ENCODE measurements at places on chromosomes 6 and 20.

DNA sequence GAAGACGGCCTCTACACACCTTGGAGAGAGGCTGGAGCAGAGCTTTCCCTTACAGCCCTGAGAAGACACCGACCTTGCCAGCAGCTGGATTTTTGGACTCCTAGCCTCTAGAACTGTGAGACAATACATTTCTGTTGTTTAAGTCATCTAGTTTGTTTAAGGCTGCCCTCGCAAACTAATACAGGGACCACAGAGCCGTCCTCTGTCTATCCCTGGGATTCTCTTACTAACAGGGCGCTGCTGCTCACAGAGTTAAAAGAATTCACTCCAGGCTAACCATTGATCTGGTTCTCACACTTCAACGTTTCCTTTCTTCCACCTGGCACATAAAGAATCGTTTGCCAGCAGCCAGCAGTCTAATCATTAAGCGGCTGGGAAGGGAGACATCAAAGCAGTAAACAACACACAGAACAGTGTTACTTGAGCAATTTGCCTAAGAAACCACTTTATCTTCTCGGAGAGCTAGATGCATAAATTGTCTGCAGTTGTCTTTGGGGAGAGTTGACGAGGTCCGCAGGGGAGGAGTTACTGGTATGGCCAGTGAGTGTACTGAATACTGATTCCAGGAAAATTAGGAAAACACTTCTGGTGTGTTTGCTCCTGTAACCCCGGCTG, 103.5 kb upstream of the AKAP12 start:
- no peak for DNase-seq

GRCh38 chr20:36917943-36918342, 33.6 kb downstream of the SAMHD1 start:
- no peak for DNase-seq

DNA sequence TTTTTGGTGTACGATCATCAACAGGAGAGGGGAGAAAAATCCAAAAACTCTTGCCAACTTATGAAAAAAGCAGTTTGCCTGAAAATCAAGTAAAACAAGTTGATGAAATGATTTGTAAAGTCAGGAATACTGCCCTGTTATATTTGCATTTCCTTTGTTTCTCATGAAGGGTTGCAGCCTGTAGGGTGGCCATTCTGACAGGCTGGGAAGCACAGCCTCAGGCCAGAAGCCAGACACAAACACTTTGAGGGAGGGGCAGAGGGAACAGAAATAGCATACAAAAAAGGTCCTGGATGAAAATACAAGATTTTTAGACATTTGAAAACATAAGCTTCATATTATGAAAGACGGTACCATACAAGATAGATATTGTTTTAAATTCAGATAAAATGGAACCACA, 109.8 kb downstream of the DTNBP1 start:
- no peak for DNase-seq

DNA sequence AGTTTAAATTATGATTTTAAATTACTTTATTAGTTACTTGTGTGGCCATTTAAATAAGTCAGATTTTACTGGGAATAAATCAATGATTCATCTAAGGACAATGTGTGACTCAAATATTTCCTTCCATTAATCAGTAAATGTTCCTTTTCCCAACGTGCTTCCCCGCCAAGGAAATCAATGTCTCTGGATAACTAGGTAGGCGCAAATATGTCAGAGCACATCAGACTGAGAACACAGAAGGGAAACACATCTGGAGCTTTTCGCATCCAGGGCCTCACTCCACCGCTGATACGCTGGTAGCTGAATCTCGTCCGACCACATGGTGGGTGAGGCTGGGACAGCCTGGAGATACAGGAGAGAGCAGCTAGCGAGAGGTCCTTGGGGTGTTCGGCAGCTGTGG, 56.4 kb upstream of the RPS6KA2 start:
- no peak for DNase-seq

DNA sequence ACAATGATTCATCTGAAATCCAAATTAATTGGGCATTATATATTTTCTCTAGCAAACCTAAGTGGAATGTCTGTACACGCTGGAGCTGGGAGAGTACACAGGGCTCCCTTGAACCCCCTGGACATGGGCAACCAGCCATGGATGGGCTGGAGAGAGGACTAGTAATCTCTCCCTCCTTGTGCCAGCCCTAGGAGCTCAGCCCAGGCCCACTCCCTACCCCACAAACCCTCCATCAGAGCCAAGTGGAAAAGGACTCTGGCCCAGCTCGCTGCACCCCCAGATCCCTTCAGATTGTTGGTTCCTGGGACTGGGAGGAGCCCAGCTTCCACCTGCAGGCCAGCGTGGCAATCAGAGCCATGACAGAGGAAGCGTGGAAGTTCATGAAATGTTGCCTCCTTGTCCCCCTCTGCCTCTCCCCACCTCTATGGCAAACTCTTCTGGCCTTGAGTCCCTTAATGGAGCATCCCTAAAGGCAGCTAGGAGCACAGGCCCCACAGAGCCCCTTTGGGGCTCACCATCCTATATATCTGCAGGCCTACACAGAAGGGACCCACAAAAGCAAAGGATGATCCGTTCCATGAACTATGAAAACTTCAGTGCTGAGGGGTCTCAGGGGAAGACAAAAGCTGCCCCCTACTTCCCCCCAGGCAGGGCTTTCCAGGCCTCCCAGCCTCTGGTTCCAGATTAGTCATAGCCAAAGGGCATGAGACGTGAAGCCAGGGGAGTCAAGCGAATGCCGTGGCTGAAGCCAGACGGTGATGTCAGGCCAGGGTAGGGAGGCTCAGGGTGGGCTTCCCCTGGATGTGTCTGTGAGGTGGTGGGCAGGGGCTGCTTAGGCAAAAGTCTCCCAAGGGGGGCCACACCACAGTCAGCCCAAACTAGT, 126.4 kb upstream of the MAFB start:
- no peak for DNase-seq

DNA sequence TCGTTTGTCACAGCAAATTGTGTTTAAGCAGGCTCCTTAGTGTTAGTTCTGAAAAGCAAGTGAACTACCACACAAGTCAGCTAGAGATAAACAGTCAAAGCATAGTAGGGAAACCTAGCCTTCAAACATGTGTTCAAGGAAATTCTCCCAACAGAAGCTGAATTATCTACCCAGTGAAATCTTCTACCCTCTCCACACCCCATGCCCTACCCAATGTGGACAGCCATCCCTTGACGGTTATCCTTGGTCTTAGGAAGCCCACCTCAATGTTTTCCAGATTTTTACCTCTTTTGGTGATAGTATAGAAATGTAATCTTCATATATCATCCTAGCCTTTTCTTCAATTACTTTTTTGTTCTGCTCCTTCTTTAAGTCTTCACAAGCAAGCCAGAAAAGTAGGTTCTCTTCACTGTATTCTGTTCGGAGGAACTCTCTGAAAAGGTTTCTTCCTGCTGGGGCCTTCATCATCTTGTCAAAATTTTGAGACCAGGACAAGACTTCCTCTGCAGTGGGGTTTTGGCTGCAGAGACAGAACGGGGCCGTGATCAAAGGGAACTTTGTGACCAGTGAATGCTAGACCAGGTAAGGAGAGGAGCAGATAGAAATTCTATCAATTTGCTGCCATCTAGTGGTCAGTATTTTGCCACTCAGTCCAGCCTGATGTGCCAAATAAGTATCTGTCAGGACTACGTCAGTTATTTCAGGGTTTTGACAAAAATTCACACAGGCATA, 21.6 kb upstream of the MTRF1L start:
- DNase-seq: no peak

GRCh38 chr20:57432862-57433491, 41.8 kb downstream of the RBM38 start:
- peak; percentile 83 for DNase-seq

DNA sequence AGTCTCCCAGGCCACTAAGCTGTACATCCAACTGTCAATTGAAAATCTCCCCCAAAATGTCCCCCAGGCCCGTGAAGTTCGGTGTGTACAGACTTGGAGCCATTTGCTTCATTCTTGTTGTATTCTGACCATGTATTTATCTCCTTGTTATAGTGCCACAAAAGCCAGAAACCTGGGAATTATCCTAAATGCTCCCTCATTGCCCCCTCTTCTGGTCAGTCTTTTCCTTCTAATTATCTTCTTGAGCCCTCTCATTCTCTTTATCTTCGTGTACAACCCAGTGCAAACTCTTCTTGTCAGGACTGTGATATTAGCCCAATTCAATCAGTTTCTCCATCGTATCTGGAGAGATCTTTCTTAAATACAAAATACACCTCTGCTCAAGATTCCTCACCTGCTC, 64.7 kb downstream of the RFX6 start:
- no peak for DNase-seq

GRCh38 chr20:49635866-49636265, 67.9 kb upstream of the PTGIS start:
- DNase-seq: no peak

GRCh38 chr6:79605968-79606764, 25.0 kb upstream of the SH3BGRL2 start:
- no peak for DNase-seq

GRCh38 chr20:11266571-11266970, 592.8 kb upstream of the JAG1 start:
- no peak for DNase-seq

GRCh38 chr6:168305863-168306262, 13.7 kb downstream of the DACT2 start:
- no peak for DNase-seq

DNA sequence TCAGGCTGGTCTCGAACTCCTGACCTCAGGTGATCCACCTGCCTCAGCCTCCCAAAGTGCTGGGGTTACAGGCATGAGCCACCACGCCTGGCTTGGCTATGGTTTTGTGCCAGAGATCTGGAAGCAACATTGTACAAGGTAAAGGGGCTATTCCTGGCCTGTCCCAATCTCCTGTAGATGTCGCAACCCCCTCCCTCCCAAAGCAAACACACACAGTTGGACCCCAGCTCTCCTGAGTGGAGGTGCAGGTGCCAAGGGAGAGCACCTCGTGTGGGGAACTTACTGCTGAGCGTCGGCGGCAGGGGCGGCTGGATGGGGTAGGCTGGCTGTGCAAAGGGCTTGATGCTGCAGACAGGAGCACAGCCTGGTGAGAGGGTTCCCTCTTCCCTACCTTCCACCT, 8.8 kb downstream of the RPL10A start:
- no peak for DNase-seq

- DNase-seq: no peak
Observed at GRCh38 chr20:12870588-12870987, 138.2 kb upstream of the SPTLC3 start.

DNA sequence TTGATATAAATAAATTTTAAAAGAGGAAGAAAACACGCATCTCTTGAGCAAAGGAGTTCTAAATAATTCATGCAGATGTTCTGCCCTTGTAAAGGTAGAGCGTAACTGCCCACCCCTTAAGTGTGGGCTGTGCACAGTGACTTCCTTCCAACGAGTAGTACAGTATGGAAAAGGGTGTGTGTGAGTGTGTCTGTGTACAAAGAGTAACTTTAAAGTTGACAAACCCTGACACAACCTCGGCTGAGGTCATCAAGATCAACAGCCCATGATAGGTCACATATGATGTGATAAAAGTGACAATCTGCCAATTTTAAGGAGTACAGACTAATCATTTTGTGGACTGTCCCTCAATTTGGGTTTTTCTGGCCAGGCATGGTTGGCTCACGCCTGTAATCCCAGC, 225.7 kb downstream of the ATXN1 start:
- no peak for DNase-seq

DNA sequence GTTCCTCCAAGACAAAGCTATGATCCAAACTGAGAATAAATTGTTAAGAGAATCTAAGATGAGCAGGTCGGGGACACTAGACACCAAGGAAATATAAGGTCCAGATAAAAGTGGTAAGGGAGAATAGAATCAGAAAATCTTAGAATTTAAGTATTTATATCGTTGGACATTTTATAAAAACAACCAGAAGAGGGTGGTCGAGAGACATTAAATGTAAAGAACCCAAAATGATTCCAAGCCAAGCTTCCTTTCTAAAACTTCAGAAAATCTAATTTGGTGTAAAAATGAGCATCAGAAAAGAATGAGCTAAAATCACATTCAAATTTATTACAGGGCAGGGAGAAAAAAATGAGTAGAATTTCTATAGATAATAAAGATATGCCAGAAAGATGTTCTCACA, 97.8 kb upstream of the OGFRL1 start:
- DNase-seq: no peak

DNA sequence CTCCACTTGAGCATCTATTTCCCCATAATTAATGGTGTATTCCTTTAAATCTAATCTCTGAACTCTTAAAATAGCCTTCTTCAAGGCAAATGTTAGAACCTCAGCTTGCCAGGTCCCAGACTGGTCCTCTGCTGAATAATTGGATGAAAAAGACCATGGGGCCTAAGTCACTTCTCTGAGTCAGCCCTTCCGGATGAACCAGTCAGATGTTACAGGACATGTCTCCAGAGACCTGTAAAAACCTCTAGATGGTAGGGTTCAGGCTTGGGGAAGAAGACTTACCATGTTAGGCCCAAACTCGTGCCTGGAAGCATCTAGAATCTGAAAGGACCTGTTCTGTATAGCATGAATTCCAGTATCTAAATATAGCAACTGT, 97.3 kb downstream of the CDKAL1 start:
- DNase-seq: no peak

DNA sequence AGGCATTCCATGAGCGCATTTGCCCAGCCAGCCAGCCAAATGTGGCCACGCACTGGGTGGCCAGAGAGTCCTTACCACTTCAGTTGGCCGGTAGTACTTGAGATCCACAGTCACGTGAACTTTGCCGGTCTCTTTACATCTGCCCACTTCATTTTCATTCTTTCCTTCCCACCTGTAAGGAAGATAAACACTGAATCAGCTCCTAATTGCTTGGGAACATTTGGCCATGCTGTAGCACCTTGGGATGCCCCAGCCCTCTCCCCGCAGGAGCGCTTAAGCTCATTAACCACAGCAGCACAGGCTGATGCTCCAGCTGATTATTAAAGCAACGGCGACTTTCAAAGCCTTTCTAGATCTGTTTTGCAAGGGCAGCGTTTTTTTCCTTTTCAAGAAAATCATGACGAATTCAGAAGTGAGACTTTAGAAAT, 116.6 kb downstream of the FOXC1 start:
- no peak for DNase-seq

DNA sequence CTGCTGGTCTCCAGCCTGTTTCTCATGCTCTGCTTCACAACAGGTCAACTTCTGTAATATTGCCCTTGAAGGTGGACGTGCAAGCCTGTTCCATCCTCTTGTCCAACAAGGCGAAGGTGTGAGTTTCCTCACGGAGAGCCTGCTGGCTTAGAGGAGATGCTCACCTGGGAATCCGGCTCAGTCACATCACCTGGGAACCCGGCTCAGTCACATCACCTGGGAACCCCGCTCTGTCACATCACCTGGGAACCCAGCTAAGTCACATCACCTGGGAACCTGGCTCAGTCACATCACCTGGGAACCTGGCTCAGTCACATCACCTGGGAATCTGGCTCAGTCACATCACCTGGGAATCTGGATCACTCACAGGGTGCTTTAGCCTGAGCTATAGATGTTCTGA, 230.1 kb downstream of the ERMARD start:
- no peak for DNase-seq

DNA sequence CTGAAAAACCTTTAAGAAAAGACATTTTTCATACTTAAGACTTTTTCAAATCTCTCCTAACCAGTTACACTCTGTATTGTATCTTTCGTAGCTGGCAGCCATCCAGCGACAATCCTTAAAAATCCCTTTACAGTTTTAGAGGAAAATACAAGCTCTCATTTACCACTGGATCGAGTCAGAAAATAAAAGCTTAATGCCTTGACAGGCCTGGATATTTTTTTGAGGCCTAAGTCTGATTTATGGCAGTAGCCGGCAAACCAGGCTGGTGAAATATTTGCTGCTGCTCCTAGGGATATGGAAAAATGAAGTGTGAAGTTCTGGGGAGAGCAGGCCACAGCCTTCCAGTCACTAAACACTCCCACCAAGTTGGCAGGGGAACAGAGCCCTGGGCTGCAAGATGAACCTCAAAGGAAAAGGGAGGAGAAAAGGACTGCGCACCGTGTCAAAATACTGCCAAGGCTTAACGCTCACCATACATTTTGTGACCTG, 213.0 kb upstream of the SUPT3H start:
- no peak for DNase-seq

All from ureter (tissue), 1 donor.